CD14-positive monocyte (primary cell): ENCODE measurements at places on chromosomes 2 and 18.
A peak's percentile ranks its signal among the peaks of the same experiment; 100 is the strongest.

DNA sequence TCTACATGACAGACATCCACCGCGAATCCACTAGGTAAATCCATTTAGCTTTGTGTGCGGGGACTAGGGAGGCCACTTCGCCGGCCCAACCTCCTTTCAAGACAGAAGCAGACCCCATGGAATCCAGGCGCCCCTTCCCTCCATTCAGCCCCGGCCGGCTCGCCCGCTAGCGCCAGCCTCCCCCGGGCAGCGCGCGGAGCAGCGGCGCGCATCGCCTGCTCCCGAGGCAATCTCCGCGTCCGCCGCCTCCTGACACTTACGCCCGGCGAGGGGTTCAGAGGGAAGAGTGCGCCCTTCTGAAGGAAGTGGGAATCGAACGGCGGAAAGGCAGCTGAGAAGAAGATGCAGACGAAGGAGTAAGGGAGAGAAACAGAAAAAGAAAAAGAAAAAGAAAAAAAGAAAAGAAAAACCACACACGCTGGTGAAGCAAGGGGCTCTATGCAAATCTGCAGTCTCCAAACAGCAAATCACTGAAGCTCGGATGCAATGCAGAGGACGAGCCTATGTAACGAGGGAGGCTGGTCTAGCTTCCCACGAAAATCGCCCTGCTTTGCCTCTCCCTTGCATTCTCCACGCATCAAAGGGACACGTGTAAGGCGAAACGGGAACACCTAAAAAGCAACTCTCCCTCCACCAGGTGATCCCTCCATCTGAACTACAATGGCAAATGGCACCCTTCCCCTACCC, 684.4 kb downstream of the NRXN1 start:
- peaks cover 33% of the 10 kb centered on the region for H3K27me3 ChIP-seq
- no peak for DNase-seq
- H3K4me1 ChIP-seq = no peaks in the 10 kb centered on the region
- no peaks in the 10 kb centered on the region for H3K36me3 ChIP-seq
- H3K27ac ChIP-seq = no peak overlapping the region

DNA sequence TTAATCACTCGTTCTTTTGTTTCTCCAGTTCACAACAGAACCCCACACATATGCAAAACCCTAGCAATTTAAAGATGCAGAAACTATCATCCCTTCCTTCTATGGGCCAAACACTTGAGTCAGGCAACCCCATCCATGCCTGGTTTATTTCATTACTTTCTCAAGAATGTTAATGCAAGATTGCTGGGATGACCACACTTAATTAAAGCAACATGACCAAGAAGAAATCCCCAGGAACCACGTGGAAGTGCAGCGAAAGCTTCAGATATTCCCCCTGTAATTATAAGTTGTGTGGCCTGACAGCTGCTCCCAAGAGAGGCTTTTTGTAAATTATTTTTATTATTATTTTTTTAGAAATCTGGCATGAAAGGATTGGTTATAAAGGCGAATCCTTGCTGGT, 246.2 kb upstream of the ID2 start:
- no peaks in the 10 kb centered on the region for H3K36me3 ChIP-seq
- no peaks in the 10 kb centered on the region for H3K27me3 ChIP-seq
- no peak overlapping the region for H3K27ac ChIP-seq
- H3K4me3 ChIP-seq = no peak overlapping the region
- peaks cover 56% of the 10 kb centered on the region for H3K4me1 ChIP-seq
- no peak for DNase-seq

DNA sequence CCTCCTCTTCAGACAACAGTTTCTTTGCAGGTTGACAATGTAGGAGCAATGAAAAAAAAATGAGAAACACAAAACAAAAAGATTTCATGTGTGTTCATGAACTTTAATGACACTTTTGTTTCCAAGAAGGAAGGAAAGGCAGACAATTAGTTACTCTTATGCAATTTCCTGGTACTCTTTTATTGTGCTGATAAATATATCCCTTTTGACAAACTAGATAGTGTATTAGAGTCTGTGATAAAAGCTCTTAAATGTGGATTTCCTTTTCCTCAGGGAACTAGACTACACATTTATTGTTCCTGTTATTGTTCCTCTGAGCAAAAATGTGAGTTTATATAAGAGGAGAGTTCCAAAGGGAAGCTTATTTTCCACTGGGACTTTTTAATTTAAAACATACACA, 188.7 kb upstream of the NRXN1 start:
- no peaks in the 10 kb centered on the region for H3K4me1 ChIP-seq
- no peak overlapping the region for H3K27ac ChIP-seq
- no peaks in the 10 kb centered on the region for H3K27me3 ChIP-seq
- H3K36me3 ChIP-seq = no peaks in the 10 kb centered on the region

DNA sequence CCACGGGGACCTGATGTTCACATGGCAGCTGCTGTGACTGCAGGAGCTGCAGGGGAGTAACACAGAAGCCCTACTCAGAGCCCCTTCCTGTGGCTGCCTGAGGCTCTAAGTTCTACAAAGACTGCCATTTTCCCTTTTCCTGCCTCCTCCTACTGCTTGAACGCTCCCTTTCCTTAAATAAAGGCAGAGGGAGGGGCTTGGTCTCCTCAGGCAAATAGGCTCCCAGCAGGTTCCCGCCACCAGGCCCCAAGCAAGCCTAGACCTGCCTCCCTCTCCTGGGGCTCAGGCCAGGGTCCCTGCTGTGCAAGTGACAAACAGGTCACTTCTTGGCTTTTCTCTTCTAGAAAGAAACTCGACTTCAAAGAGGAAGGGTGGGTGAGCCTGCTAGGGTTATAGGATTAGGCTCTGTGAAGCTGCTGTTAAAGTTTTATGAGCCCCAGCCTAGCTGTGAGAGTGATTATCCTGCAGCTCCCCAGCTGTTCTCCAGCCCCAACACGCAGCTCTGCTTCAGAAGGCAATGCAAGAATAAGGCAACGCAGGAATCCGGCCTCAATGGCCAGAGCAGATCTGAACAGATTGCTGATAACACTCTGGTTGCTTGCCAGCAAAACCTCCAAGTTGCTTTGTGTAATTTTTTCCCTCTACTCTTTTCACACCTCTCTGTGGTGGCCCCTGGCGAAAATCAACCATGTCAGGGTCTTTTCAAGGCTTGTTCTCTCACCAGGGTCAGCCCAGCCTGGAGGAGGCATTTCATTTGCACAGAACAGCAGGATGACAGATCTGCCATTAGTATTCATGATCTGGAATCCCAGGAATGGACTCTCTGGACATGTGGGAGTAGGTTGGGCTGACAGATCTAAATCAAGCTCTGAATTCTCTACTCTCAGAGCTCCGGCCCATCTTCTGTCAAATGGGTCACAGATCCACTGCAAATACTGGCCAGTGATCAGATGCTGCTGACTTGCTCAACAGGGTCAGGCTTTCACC, 71.3 kb downstream of the MRO start:
- no peaks in the 10 kb centered on the region for H3K36me3 ChIP-seq
- no peaks in the 10 kb centered on the region for H3K4me1 ChIP-seq
- DNase-seq = no peak

DNA sequence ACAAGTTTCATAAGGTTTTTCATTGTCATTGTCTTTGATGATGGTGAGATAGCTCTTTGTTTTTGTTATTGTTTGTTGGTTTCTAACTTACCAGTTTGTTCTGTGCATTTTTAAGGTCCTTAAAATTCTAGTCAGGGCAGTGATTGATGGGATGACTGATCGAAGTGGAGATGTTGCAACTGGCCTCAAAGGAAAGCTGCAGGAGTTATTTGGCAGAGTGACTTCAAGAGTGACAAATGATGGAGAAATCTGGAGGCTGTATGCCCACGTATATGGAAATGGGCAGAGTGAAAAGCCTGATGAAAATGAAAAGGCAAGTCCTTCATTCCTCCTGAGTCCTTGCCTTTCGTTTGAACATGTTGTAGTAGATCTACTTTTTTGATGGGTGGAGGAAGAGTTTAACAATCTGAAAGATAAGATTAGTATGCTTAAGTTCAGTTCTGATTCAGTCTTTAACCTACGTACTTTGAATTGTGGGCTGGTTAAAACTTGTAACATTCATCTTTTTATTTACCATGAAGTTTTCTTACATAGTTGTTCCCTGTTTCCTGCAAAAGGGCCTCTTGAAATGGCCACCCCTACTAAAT, 135.8 kb upstream of the LTBP1 start:
- H3K27ac ChIP-seq = no peak overlapping the region
- no peaks in the 10 kb centered on the region for H3K4me1 ChIP-seq
- no peak overlapping the region for H3K4me3 ChIP-seq
- no peaks in the 10 kb centered on the region for H3K36me3 ChIP-seq
- DNase-seq = no peak

GRCh38 chr2:13745330-13745729, 887.2 kb upstream of the LRATD1 start:
- no peak for DNase-seq
- no peaks in the 10 kb centered on the region for H3K27me3 ChIP-seq
- H3K36me3 ChIP-seq = no peaks in the 10 kb centered on the region
- H3K27ac ChIP-seq = no peak overlapping the region
- H3K4me1 ChIP-seq = no peaks in the 10 kb centered on the region
- no peak overlapping the region for H3K4me3 ChIP-seq

DNA sequence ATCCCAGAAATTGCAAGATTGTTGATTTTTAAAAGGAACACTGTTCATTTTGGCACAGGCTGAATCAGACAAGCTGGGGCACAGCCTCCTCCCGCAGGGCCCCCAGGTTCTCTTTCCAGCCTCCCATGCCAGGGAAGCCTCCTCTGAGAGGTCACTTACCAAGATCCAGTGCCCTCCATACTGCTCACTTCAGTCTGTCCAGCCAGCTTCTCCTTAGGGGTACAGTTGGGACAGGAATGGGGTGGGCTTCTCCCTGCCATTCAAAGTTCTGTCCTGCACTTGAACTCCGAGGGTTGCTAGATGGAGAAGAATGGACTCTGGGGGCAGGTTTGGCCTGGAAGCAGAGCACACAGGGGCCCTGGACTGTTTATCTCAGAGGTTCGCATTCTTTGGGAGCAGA, 7.5 kb upstream of the CYP26B1 start:
- no peaks in the 10 kb centered on the region for H3K4me1 ChIP-seq
- H3K27ac ChIP-seq = no peak overlapping the region
- H3K4me3 ChIP-seq = no peak overlapping the region

DNA sequence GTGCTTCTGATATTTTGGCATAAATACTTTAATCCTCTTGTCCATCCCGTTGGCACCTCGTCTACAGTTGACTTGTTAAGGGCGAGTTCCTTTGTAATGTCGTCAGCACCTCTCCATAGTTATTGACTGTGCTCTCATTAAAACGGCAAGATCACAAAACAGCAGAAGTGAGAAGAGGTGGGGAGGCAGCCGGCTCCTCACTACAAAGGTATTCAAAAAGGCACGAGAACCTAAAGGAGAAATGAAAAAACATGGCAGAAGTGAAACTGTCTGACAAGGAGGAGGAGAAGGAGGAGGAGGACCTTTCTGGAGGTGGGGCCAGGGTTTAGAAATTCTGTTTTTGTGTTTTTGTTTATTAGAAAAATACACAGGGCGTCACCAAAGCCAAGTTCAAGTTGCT, 235.6 kb downstream of the BCL11A start:
- peak overlapping the region; percentile 38 for H3K4me3 ChIP-seq
- peak overlapping the region; percentile 51 for H3K27ac ChIP-seq
- no peaks in the 10 kb centered on the region for H3K36me3 ChIP-seq
- peaks cover 29% of the 10 kb centered on the region for H3K4me1 ChIP-seq
- no peaks in the 10 kb centered on the region for H3K27me3 ChIP-seq

GRCh38 chr2:152175012-152175367, 573 bp downstream of the STAM2 start:
- H3K36me3 ChIP-seq = no peaks in the 10 kb centered on the region
- no peaks in the 10 kb centered on the region for H3K27me3 ChIP-seq
- H3K27ac ChIP-seq = peak overlapping the region; percentile 92
- H3K4me1 ChIP-seq = peaks cover 33% of the 10 kb centered on the region
- peak; percentile 57 for DNase-seq

- H3K4me1 ChIP-seq = no peaks in the 10 kb centered on the region
- DNase-seq = no peak
- H3K27ac ChIP-seq = no peak overlapping the region
Measured at GRCh38 chr2:2222931-2223330, 108.1 kb downstream of the MYT1L start.

GRCh38 chr2:39545957-39546356, 108.9 kb upstream of the MAP4K3 start:
- no peak overlapping the region for H3K4me3 ChIP-seq
- H3K4me1 ChIP-seq = no peaks in the 10 kb centered on the region
- no peaks in the 10 kb centered on the region for H3K27me3 ChIP-seq
- no peak overlapping the region for H3K27ac ChIP-seq
- no peaks in the 10 kb centered on the region for H3K36me3 ChIP-seq
- no peak for DNase-seq

GRCh38 chr2:64344999-64345576, 108.9 kb upstream of the LGALSL start:
- no peak overlapping the region for H3K27ac ChIP-seq
- H3K36me3 ChIP-seq = no peaks in the 10 kb centered on the region
- H3K4me3 ChIP-seq = no peak overlapping the region

GRCh38 chr2:227626580-227627151, 9.4 kb downstream of the SCYGR4 start:
- no peak for DNase-seq
- H3K4me3 ChIP-seq = no peak overlapping the region

DNA sequence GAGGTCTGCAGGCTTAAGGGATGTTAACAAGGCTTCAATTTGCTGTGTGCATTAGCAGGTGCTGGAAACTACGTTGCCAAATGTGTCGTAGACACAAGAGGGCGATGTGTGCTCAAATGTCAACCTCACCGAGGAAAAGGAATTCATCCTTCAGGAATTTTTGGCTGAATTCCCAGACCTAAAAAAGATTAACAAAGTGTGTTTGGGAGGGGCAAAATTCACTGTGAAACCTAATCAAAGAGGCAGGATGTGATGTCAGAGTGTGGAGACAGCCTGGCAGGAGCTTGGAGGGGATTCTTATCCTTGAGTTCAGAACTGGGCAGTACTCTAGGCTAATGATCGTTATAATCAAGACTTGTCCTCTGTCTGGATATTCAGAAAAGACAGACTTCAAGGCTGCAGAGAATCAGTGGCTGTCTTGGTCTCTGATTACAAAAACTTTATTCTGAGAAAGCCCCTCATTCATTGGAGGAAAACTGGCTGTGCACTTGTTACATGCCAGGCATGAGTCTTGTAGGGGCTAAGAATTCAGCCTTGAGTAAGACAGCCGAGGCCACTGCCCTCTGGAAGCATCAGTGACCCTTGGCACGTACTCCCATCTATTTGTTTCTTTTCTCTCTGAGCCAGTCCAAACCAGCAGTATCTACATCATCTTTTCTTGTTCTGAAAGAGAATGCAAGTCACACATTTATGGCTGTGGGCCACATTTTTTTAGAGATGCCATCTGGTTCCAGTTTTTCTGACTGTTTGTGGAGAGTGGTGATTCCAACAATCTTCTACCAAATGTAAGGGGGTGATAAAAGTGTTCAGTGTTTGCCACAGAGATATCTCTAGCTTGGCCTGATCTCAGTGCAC, 18.7 kb upstream of the SCYGR1 start:
- H3K4me3 ChIP-seq = no peak overlapping the region
- DNase-seq = peak; percentile 45
- no peaks in the 10 kb centered on the region for H3K27me3 ChIP-seq
- H3K36me3 ChIP-seq = no peaks in the 10 kb centered on the region
- H3K27ac ChIP-seq = peak overlapping the region; percentile 50

DNA sequence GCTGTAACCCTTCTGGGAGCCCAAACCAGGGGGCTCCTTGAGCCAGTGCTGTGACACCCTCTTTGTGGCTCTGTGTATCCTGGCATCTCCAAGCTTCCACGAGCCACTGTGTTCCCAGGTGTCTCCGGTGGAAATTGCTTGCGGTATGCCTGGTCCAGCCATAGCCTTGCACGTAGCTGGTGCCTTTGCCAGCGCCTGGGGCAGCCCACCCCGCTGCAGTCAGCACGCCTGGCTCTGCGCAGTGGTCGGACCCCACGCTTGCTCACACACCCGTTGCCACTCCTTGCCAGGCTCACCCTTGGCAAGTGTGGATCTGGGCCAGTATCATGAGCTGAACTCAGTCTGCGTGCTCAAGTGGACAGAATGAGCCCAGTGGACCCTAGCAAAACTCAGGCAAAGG, 152.3 kb downstream of the MBD5 start:
- no peaks in the 10 kb centered on the region for H3K36me3 ChIP-seq
- H3K27ac ChIP-seq = no peak overlapping the region
- no peak for DNase-seq
- no peaks in the 10 kb centered on the region for H3K4me1 ChIP-seq
